KG1 (cell line): ENCODE measurements at places on chromosomes 13 and 19.
A peak's percentile ranks its signal among the peaks of the same experiment; 100 is the strongest.

DNA sequence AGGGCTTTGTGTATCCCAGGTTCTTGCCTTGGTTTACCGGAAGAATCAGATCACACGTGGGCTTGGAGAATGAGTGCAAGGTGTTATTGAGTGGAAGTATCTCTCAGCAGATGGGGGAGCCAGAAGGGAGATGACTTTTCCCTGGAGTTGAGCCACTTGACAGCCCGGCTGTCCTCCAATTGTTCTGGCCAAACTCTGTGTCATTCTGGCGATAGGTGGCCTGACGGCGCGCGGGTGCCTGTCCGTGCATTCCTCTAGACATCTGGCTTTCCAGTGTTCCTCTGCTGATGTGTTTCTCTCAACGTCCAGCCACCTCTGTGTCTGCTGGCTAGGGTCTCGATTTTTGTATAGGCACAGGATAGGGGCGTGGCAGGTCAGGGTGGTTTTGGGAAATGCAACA is 181.9 kb downstream of the SHISA2 start:
- no peak for DNase-seq

DNA sequence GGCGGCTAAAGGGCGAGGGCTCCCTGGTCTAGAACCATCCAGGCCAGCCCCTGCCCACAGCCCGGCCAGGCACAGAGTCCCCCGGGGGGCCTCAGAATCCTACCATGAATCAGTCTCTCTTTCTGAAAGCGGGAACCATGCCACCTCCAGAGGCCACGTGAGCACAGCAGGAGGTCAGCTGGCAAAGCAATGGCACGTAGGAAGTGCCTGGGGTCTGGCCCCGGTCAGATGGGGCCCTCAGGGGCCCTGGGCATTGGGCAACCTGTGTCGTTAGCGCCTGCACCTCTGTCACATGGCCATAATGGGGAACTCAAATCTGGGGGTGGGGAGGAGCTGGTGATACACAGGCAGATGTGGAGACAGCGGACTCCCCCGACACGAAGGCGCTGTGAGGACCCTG is 8.8 kb downstream of the MFSD12 start:
- no peak for DNase-seq

DNA sequence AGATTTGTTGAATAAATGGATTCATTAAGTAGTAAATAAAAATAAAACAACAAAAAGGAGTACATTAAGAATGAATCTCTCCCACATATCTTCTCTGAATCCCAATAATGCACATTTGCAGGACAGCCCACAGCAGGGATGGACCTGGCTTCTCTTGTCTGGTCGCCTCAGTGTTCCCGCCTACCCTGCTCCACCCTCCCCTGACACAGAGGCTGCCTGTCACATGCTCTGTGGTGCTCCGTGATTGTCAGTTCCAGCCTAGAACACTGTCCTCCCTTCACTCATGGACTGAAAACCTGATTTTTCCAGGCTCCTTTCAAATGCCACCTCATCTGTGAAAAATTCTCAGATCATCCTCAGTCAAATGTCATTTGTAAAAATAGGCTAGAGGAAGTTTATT is 94.5 kb upstream of the GPR12 start:
- no peak for DNase-seq

- DNase-seq: no peak
Measured at GRCh38 chr19:534088-534487, 2.5 kb downstream of the CDC34 start.

DNA sequence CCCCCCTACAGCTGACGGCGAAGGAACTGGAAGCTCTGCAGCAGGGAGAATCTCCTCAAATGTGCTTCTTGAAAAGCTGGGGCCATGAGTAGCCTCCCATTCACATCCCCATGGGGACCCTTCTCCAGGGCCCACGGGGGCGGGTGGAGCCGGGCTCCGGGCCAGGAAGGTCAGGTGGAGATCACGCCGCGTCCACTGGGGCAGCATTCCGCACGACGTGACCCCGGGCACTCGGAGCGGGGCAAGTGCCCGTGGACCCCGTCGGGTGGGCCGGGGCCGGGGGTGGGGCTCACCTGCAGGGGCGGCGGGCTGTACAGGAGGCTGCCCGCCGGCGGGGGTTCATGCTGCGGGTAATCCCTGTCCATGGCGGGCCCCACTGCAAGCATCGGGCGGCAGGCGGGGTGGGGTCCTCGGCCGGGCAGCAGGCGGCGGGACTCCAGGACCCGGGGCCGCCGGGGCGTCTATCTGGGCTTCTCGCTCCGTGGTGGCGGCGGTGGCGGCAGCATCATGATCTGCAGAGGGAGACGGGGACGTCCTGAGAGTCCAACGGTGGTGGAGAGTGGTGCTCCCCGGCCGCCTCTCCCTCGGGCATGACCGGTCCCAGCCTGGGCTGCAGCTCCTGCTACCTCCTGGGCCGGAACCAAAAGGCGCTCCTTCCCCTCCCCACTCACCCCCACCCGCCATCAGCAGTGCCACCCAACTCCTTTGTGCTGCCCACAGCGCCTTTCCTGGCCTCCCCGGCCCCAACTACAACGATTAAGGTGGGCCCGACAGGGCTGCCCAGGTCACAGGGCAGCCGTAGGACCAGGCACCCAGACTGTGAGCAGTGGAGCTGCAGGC is 20.0 kb downstream of the SBNO2 start:
- no peak for DNase-seq

DNA sequence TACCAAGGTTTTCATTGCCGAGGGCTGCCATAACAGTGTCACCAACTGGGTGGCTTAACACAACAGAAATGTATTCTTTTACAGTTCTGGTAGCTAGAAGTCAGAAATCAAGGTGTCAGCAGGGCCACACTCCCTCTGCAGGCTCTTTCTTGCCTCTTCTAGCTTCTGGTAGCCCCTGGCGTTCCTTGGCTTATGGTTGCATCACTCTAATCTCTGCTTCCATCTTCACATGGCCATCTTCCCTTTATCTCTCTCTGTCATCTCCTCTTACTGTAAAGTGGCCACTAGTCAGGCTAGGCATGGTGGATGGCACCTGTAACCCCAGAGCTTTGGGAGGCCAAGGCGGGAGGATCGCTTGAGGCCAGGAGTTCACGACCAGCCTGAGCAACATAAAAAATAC is 38.0 kb upstream of the MRI1 start:
- no peak for DNase-seq

- DNase-seq: no peak
Measured at GRCh38 chr19:42140125-42140754, 8.0 kb upstream of the POU2F2 start.

- DNase-seq: no peak
Measured at GRCh38 chr19:38287604-38288003, 16.4 kb upstream of the C19orf33 start.

DNA sequence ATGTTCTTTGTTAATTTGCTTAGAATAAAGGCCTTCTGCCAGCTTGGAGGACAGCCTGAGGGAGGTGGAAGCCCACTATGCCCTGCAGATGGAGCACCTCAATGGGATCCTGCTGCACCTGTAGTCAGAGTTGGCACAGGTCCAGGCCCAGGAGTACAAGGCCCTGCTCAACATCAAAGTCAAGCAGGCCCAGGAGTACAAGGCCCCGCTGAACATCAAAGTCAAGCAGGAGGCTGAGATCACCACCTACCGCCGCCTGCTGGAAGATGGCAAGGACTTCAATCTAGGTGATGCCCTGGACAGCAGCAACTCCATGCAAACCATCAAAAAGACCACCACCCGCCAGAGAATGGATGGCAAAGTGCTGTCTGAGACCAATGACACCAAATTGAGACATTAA is 41.7 kb downstream of the ZNF85 start:
- DNase-seq: no peak

DNA sequence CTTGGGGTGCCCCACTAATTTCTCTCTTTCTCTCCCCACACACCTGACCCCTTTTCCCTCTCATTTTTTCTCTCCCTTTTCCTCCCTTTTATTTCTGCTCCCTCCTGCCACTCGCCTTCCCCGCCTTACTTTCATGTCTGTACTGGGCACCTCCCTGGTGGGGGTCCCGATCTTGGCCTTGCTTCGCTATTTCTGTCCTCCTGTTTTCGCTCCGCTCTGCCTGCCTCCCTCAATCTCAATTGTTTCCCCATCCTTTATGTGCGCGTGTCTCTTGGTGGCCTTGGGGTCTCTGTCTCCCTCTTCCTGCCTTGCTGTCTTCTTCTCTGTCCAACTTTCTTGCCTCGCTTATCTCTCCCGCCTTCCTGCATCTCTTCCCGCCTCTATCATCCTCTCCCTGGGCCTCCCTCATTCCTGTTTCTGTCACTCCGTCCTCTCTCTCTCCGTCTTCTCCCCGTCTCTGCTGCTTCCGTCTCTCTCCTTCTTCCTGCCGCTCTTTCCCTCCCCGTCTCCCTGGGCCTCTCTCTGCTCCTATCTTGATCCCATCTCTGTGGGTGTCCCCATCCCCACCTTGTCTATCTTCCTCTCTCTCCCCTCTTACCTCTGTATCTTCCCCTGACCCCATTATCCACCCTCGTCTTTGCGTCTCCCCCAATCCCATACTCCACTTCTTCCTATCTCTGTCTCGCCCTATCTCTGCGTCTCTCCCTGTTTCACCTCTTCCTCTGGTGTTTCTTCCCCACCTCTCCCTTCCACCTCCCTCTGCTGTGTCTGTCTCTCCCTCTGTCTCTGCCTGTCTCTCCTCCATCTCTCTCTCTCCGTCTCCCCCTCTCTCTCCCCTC is 4.0 kb downstream of the GRIN2D start:
- DNase-seq: no peak

DNA sequence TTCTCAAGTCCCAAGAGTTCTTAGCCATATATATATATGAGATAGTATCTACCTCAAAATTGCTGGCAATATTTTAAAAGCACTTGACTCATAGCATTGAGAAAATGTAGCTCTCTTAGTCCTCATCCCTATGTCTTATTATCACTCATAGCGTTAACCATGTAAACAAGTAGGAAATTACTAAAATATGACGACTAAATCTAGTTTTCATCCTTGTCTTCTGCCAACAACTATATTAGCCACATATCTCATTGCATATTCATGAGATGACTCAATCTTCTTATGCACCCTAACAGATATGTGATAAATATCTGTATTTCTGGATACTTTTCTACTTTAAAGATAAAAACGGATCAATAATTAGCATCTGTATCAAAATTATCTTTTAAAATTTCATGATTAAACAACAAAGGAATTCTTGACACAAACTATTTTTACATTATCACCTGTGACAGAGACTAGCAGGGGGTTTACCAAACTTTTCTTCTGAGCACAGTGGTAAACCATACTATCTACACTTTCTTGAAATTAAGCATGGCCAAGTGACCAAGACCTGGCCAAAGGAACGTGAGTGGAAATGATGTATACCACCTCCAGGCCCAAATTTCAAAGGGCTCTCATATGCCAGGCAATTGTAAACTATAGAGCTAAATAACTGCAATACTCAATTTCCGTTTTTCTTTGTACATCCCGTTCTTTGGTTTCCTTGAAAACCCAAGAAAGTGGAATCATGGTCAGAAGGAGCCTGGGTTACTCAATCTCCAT is 45.7 kb downstream of the ZC3H13 start:
- no peak for DNase-seq

- no peak for DNase-seq
Measured at GRCh38 chr13:108760129-108760528, 130.7 kb downstream of the MYO16 start.

GRCh38 chr19:56995303-56995702 is 124.5 kb upstream of the USP29 start:
- DNase-seq: no peak

DNA sequence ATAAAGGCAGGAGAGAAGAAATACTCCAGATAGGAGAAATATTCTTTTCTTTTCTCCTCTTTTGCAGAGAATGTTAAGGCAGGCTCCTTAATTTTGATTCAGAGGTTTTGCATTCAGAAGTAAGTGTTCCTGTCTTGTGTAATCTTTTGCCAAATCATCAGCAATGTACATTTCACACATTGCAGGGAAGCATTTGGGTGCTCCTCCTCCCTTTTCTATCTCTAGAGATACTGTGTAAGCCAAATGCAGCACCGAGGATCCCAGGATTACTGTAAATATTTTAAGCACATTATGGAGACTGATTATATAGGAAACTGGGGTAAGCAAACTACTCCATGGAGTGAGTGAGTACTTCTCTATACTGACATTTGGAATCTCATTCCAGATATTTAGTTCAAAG is 7.2 kb downstream of the ATP8A2 start:
- no peak for DNase-seq

GRCh38 chr13:110575322-110576069 is 14.0 kb upstream of the RAB20 start:
- DNase-seq: peak; percentile 31

GRCh38 chr19:1015061-1015781 is 5.7 kb downstream of the TMEM259 start:
- DNase-seq: no peak

DNA sequence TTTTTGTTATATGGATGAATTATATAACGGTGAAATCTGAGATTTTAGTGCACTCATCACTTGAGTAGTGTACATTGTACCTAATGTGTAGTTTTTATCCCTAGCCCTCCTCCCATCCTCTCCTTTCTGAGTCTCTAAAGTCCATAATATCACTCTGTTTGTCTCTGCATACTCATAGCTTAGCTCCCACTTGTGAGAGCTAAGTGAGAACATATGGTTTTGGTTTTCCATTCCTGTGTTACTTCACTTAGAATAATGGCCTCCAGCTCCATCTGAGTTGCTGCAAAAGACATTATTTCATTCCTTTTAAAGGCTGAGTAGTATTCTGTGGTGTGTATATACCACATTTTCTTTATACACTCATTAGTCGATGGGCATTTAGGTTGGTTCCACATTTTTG is 94.0 kb downstream of the SLC10A2 start:
- DNase-seq: no peak

DNA sequence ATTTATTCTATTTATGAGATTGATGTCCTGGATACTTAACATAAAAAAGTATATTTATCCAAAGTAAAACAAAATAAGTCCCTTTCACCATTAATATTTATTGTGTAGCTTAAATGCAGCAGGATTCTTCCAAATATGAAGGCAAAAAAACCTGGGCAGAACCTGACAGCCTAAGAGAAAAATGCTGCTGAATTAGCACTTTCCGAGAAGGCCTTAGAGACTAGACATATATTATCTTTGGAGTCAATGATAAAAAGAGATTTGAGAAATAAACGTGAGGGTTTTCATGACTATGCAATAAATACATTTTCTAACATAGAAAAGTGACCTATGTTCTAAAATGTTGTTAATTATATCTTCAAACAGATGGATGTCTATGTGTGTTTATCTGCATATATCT is 566.9 kb downstream of the PCDH9 start:
- DNase-seq: no peak

GRCh38 chr19:40424637-40425449 is 949 bp downstream of the SERTAD1 start:
- no peak for DNase-seq

GRCh38 chr19:5046339-5047039 is 77.6 kb downstream of the KDM4B start:
- no peak for DNase-seq
